Spleen (tissue), 13 donors: ENCODE measurements at places on chromosomes 2 and 18. TPM values are rescaled to one million over a fixed set of nuclear protein-coding genes. Genes with fewer than 3 reads are reported as not detected.
A peak's percentile ranks its signal among the peaks of the same experiment; 100 is the strongest.

DNA sequence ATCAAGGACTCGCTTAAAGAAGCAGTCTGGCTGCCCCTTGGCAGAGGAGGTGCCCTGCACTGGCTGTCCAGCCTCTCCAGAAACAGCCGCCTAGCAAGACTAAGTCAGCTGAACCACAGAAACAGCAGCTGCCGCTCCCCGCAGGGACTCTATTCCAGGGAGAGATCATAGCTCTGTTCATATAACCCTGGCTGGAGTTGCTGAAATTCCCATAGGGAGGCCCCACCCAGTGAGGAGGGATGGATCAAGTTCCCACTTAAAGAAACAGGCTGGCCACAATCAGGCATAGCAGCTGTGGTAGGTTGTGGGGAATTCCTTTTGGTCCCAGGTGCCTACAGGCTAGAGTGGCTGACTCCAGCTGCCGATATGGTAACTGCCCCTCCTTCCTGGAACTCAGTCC, 74.2 kb upstream of the MC4R start:
- peak; percentile 67 for DNase-seq

DNA sequence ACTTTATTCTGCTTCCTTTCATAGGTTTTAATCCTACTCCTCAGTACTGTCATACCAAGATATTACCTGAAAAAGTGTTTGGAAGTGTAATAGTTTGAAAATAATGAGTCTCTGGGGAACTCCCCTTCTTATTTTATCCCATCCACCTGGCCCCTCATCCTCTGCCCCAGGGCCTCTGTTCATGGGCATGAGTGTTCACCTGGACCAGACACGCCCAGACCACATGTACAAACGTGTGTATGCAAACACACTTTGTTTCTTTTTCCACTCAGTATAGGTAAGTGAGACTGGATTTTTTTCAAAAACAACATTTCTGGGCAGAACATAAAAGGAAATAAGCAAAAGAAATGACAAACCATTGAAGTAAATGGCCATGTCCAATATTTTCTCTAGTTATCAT, 62.1 kb upstream of the THSD7B start:
- no peak for DNase-seq

DNA sequence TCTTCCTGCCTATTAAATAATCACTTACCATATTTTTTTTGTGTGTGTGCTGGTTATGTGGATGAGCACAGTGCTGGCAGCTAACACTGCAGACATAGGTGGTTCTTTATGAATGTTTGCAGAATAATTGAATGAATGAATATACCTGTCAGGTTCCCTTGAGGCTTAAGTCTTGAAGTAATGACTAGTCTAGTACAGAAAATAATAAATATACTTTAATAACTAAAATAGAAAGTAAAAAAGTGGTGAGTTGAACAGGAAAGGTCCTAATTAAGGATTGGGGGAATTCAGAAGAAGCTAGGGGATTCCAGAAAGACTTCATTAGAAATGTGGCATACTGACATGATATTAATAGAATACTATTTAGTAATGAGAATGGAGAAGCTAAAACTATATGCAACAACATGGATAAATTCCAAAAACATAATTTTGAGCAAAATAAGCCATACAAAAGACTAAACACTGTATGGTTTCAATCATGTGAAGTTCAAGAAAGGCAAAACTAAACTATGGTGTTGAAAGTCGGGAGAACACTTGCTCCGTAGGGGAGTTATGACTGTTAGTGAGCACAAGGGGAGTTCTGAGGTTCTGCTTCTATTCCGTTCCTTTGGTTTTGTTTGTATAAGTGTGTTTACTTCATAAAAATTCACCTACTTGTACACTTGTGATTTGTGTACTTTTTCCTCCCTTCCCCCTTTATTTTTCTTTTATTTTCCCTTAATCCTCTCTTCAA, 464.6 kb downstream of the MTX2 start:
- no peak for DNase-seq

GRCh38 chr2:85325466-85325811, 2.4 kb downstream of the TGOLN2 start:
- no peak for DNase-seq

GRCh38 chr2:203583701-203584100, 48.6 kb upstream of the RAPH1 start:
- no peak for DNase-seq

- DNase-seq = no peak
These were observed 291.5 kb downstream of the SOX11 start for GRCh38 chr2:5983511-5984272.

DNA sequence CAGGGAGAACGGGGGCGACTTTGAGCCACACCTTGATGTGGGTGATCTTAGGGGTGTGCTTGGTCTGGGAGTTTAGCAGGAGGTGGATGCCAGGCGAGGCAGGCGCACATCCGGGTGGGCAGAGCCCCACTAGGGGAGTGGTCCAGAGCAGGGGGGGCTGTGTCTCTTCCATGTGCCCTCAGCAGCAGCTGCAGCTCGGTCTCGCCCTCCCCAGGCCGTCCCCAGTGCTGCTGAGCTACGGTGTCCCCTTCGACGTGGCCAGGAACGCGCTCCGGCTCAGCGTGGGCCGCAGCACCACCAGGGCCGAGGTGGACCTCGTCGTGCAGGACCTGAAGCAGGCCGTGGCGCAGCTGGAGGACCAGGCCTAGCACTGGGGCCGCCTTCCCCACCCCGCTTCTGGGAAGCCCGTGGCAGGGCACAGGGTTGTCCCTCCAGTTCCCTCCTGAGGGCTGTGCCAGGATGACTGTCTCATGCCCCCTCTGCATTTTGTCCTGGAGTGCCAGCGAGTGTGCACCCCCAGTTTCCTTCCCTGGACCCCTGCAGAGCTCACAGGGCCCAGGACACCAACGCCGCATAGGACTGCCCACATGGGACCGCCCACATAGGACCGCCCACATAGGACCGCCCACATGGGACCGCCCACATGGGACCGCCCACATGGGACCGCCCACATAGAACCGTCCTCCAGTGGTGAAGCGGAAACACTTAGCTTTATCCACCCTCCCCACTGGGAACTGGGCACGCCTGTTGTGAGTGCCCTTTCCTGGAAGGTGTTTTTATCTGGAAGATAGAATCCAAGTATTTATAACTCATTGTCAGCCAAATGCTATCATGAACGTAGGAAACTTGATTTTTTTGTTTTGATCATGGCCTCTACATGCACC, 1.9 kb upstream of the ESPNL start:
- DNase-seq = no peak

- no peak for DNase-seq
These were observed 81.2 kb downstream of the STK39 start for GRCh38 chr2:168165985-168166901.

GRCh38 chr2:67456428-67456827, 59.3 kb downstream of the ETAA1 start:
- no peak for DNase-seq

- no peak for DNase-seq
These were observed 88.5 kb upstream of the RANBP2 start for GRCh38 chr2:108630567-108631405.

DNA sequence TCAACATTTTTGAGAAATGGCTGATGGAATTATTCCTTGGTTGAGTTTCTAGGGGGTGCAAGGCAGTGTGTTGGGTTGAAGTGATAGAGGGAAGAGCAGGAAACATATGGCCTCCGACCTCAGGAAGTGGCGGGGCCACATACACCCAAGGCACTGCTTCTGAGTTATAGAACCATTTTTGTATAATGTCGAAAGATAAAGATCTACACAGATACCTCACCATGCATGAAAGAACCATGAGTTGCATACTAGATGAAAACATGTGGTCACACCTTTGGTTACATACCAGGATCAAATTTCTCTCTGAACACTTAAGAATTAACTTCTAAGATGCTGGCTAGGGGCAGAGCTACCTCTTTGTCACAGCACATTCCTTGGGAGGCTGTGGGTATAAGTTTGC, 23.2 kb downstream of the LAMA3 start:
- DNase-seq = no peak

GRCh38 chr18:9175115-9175514, 38.5 kb downstream of the ANKRD12 start:
- no peak for DNase-seq

GRCh38 chr18:26655525-26656430, 107.4 kb upstream of the KCTD1 start:
- DNase-seq = no peak

DNA sequence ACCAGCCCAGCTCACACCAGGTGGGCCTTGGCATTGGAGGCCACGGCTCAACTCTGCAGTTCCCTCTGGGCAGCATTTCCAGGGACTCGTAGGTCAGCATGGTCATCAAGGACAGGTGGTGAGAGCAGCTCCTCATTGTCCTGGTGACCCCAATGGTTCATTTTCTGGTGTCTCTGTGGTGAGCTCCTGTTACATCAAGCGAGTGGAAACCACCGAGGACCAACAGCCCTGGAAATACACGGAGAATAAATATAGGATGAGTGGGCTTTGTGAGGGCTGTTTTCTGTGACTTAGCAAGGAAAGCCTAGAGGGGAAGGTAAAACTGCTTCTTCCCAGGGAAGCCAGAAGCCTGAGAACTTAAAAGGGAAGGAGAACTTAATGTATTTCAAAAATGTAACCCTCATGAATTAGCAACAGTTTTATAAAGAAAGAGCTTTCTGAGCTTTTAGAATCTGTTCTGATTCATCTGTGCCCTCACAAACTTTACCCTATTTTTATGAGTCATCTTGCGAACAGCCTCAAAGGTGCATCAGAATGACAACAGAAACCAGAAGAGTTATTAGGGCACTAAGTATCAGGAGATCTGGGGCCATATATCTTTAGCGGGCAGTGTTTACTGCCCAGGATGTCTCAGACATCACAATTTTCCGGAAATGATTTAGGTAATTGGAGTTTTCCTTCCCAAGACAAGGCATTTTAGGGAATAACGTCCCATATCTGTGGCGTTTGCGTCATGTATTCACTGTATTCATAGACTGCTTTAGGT, 18.7 kb downstream of the C2orf92 start:
- DNase-seq = no peak

DNA sequence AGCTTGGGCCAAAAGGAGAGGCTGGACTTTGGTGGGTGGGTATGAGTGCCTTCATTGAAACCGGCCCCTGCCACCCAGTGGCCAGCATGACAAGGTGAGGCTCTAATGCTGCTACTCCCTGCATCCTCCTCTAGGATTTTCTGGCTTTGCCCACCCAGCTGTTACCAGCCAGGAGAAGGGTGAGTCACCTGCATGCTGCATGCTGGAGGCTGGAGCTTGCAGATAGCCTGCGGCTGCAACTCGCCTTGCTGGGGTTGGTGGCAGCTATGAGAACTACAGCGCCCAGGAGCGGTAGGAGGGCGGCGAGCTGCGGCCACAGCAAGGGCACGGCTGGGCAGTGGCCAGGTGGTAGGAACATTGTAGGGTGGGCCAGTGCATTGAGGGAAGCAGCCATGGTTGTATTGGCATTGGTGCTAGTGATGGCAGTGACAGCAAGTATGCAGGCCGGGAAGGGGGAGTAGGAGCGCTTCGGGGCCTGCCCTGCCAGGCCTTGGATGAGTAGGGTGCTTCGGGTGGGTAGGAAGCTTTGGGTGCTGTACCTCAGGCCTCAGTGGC, 75.4 kb upstream of the SLC35G4 start:
- DNase-seq = no peak

DNA sequence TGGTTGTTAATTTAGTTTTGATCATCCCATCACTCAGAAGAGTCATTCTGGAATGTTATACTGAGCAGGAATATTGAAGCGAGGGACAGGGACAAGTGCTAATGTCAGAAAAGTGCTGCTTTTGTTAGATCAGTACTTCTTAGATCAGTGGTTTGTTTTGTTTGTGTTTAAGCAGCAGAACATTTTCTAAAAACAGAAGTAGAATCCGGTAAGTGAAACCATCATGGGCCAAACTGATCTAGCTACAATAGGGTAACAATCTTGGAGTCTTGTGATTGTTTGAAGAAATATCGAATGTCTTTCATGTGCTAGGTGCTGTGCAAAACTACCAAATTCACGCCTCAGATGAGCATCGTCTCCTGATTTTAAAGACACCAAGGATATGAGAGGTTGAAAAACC, 45.1 kb upstream of the SEC11C start:
- DNase-seq = no peak

MARCO gene
- polyA plus RNA-seq = 4.8 TPM

ARHGEF4 gene
- polyA plus RNA-seq = 0.52 TPM

FEV gene
- polyA plus RNA-seq = not detected

VAMP5 gene
- 129 TPM for polyA plus RNA-seq

RASGRP3 gene
- 15.9 TPM for polyA plus RNA-seq
